ENCODE measurements at places on chromosomes 2 and 18.
A peak's percentile ranks its signal among the peaks of the same experiment; 100 is the strongest.

GRCh38 chr18:24157855-24158254 is 19.0 kb downstream of the CABYR start:
- DNase-seq: no peak

- DNase-seq: peak; percentile 20
Observed at GRCh38 chr2:239318790-239319661, 81.8 kb downstream of the HDAC4 start.

- DNase-seq: no peak
Observed at GRCh38 chr2:219526320-219527075, 12.2 kb downstream of the ASIC4 start.

DNA sequence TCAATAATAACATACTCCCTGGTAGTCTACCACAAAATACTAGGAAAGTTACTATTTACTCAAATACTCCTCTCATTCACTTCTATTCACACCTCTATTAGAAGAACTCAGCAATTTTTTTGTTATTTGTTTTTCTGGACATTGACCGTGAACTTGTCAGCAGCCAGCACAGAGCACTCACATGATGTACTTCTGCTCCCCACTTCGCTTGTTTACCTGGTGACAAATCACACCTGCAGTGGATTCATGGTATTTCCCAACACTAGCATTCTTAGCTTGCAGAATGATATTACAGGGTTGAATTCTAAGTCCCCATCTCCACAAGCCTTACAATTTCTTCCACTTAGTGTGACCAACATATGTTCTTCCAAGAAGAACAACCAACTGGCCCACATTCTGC is 238.2 kb downstream of the SATB2 start:
- no peak for DNase-seq

GRCh38 chr2:29923110-29923721 is 1.8 kb upstream of the ALK start:
- DNase-seq: peak; percentile 54
